ENCODE measurements at places on chromosomes 5 and 9.

GRCh38 chr5:33277061-33277650 is 163.6 kb upstream of the TARS1 start:
- DNase-seq = no peak

- DNase-seq = no peak
Measured at GRCh38 chr9:89410641-89411350, 87.1 kb downstream of the SEMA4D start.

DNA sequence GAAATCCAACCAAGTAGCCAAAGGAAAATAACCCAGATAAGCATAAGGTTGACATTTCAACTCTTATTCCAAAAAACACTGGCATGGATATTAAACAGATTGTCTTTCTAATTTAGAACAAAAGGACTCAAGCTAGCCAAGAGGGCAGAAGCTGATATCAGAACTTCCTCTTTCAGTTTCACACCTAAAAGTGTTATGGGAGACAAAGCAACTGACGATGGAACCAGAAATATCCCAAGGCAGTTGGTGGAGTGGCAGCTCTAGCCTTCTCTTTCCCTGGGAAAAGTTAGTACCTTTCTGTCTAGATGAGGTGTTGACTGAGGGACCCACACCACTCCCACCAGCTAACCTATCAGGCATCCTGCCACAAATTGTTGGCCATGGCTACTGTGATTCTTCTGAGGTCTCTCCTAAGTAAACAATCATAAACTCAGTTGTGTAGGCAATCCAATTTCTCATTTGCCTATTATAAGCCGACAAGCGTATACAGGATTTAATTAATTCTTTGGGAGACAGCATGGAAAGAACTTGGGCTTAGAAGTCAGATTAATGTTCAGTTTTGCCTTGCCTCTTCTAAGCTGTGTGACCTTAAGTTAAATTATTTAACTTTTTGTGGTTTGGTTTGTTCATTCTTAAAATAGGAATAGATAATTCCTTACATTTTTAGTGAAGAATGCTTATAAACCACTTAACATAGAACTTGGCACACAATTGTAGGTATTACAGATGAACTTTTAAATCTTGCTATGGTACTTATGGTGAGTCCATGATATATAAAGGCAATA is 110.9 kb upstream of the ADAMTSL1 start:
- no peak for DNase-seq

GRCh38 chr5:134957920-134958608 is 9.6 kb upstream of the CATSPER3 start:
- no peak for DNase-seq

DNA sequence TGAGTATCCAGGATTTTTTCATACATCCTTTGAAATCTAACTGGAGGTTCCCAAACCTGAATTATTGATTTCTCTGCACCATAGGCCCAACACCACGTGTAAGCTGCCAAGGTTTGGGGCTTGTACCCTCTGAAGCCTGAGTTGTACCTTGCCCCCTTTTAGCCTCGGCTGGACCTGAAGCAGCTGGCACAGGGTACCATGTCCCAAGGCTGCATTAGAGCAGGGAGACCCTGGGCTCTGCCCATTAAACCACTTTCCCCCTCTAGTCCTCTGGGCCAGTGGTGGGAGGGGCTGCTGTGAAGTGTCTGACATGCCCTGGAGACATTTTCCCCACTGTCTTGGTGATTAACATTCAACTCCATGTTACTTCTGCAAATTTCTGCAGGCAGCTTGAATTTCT is 532.9 kb upstream of the NUDT12 start:
- DNase-seq = no peak

- DNase-seq = no peak
Measured at GRCh38 chr5:135367076-135367475, 32.0 kb downstream of the MACROH2A1 start.

GRCh38 chr9:17832812-17833211 is 253.9 kb downstream of the SH3GL2 start:
- DNase-seq = no peak

GRCh38 chr5:121963392-121963791 is 1.6 kb downstream of the SRFBP1 start:
- DNase-seq = no peak

DNA sequence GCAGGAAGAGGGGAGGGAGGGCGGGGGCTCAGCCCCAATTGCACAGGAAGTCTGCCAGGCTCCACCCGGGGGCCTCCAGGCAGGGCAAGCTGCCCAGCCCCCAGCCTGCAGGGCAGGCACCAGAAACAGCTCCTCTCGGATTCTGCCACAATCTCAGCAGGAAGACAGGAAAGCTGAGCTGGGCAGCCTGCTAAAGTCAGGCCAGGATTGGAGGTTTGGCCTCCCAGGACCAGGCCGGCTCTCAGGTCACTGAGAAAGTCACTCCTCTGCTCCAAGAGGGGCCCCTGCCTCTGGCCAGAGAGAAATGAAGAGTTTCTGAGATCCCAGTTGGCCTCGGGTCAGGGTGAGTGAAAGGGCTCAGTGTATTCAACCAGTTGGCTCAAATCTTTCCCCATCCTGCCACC is 54.6 kb upstream of the STXBP1 start:
- no peak for DNase-seq

- DNase-seq = no peak
Measured at GRCh38 chr9:69380811-69381210, 55.8 kb downstream of the ENTREP1 start.

- no peak for DNase-seq
Measured at GRCh38 chr5:172595596-172596455, 45.2 kb upstream of the NEURL1B start.

- DNase-seq = no peak
Measured at GRCh38 chr9:116596646-116597045, 90.5 kb upstream of the TRIM32 start.

DNA sequence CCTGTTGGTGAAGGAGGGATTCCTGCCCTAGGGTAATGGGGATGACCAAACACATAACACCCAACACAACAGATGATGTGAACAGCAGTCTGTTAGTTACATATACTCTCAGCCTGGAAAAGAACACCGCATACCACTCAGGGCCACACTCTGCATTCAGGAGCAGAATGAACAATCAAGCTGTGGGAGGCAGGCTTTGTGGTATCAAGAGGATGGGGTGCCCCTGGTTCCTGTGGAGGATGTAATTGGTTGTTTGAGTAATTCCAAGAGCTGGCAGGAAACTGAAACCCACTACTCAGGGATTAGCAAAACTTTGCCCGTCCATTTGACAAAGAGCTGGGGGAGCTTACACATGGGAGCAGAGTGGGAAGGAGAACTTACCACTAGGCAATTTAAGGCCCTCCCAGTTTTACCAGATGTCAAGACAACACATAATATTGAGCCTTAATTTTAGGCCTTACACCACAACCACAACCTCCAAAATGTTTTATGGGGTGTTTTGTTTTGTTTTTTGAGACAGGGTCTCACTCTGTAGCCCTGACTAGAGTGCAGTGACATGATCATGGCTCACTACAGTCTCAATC is 15.6 kb upstream of the PRKAA1 start:
- DNase-seq = no peak

GRCh38 chr9:91187965-91188344 is 173.8 kb downstream of the AUH start:
- DNase-seq = no peak

- no peak for DNase-seq
Measured at GRCh38 chr5:112117551-112117950, 301.5 kb downstream of the EPB41L4A start.

GRCh38 chr9:98247831-98248657 is 7.4 kb downstream of the TBC1D2 start:
- no peak for DNase-seq

DNA sequence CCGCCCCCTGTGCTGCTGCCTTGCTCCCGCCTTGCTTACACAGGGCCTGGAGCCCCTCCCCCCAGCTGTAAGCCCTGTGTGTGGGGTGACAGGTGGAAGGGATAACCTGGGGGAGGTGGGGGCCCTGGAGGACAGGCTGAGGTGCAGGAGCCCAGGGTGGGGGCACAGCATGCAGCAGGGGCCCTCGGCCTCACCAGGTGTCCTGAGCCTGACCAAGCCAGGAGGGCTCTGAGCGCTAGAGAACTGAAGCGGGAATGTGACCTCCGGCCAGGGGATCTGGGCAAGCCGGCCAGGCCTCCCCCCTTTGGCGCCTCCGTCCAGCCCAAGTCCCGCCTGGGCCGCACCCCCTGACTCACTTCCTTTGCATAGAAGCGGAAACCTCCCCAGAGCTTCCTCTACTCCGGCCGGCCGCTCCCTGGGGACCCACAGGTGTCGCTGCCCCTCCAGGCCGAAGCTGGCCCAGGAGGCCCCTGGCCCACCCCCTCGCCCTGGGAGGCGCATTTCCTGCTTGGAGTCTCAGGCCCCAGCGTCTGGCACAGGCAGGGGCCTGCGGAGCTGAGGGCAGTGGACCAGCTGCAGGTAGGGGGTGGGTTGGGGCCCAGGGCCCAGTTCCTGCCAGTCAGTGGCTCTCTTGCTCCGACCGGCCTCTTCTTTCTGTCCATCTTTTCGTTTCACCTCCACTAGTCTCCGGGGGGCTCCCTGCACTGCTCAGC is at the start of gene TOR4A:
TOR4A (plus strand) TSS at position 398 of the 713 bp plus-strand sequence. CDS start 964 bp downstream, outside the sequence.
- DNase-seq = peak; percentile 94

DNA sequence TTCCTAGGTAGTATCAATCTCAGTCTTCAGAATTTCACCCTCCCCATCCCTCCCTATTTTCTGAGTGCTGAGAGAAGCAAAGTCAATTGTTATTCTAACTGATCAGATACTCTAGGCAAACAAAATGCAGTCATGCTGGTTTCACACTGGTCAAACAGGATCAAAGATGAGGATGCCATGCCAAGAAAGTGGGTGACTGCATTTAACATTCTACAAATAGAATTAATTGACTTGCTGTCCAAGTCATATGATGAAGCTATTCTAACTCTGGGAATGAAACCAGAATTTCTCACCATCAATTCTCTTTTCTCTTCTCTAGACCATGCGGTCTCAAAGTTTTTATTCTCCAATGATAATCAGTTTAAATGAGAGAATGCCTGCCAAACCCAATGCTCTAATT is 112.5 kb downstream of the CTNND2 start:
- no peak for DNase-seq

DNA sequence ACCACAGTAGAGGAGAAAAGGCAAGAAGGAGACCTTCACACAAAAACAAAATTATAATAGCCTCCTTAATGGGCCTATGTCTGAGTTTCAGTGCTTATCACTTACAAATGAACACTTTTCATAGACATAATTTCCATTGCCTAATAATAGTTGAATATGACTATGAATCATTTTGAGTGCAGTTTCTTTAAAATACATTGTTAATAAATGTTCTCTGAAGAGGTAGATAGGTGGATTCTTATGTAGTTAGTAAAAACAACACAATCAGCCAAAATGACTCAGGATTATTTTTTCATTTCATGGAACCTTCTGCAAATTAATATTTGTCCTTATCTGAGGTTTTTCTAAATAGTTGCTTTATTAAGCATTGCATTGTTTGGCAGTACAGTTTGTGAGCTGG is 45.6 kb downstream of the DAPK1 start:
- no peak for DNase-seq

- DNase-seq = no peak
Measured at GRCh38 chr9:686321-686813, 155.1 kb upstream of the DMRT1 start.

DNA sequence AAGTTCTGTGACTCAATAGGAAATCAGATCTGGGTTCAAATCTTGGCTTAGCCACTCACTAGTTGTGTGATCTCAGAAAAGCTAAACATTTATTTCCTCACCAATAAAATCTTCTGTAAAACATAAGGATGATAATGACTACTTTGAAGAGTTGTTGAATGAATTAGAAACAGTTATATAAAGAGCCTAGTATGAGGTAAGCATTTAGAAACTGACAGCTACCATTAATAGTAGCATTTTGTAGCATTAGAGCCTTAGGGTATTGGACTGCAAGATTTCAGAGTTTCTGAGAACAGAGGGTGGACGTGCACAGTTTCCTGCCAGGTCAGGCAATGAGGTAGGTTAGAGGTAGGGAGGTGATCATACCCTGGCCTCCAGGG is 293.2 kb downstream of the CWC27 start:
- no peak for DNase-seq

GRCh38 chr5:53170746-53171349 is 61.3 kb upstream of the MOCS2 start:
- DNase-seq = peak; percentile 23

GRCh38 chr9:129812385-129812784 is 9.4 kb downstream of the TOR1B start:
- DNase-seq = no peak

DNA sequence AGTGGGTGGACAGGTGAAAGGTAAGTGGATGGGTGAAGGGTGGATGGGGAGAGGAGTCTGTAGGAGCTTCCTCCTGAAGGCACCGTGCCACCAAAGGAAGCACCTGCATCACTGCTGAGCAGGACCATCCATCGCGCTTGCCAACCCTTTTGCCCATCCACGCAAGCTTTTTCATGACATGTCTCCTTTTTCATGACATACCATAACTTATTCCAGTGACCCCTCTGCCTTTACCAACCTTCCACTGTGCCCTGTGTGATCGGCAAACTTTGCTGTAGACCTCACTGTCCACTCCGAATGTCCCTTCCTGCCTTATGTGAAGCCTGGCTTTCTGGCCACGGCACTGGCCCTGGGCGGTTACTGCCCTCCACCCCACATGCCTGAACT is 13.4 kb downstream of the FLT4 start:
- DNase-seq = no peak

DNA sequence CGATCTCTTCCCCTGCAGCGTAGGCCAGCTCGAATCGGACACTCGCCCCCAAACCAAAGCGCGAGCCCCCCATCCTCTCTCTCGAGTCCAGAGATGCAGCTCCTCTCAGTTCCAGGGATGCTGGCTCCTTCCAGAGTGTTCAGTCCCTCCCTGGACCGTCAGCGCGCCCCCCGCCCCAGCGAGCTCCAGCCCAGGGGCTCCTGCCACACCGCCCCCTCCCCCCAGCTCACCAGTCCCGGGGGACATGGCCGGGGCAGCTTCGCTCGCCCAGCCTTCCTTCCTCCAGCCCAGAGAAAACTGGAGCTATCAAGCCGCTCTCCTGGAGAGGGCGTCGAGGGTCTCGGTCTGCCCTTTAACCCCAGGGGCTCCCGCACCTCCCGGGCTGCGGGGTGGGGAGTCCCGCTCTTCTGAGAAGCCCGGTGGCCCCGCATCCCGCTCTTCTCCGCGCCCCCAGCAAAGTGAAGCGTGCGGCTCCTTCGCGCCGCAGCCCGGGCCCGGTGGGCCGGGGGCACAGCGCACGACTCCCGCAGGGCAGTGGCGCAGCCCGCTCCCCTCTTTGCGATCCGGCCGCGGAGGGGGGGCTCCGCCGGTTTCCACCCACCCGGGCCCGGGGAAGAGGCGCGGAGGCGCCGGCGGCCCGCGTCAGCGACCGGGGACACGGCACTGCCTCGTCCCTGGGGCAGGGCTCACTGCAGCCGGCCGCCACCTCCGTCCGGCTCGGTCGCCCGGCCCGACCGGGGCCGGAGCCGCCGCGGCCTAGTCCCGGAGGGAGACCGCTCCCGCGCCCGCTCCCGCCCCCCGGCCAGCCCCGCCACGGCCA is 587 bp downstream of the MIER3 start:
- no peak for DNase-seq

GRCh38 chr5:174183701-174184100 is 138.2 kb downstream of the NSG2 start:
- DNase-seq = no peak

GRCh38 chr9:120567874-120568273 is 12.1 kb downstream of the CDK5RAP2 start:
- DNase-seq = no peak

All from HepG2 (cell line).